ENCODE measurements at places on chromosomes 6 and 20.

DNA sequence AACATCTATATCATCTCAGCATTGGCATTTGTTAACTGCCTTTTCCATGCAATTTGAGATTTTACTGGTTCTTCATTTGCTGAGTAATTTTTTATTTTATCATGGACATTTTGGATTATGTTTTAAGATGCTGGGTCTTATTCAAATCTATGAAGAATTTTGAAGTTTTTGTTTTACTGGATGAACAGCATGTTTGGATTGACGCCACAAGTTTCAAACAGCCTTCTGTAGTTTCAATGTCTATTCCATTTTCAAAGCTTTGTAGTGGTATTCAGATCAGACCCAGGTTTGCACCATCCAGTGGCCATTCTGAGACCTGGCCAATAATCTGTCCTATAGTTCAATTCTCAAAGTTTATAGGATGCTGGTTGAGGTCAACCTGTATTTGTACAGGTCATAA, 148.4 kb upstream of the STMND1 start:
- no peak for DNase-seq

DNA sequence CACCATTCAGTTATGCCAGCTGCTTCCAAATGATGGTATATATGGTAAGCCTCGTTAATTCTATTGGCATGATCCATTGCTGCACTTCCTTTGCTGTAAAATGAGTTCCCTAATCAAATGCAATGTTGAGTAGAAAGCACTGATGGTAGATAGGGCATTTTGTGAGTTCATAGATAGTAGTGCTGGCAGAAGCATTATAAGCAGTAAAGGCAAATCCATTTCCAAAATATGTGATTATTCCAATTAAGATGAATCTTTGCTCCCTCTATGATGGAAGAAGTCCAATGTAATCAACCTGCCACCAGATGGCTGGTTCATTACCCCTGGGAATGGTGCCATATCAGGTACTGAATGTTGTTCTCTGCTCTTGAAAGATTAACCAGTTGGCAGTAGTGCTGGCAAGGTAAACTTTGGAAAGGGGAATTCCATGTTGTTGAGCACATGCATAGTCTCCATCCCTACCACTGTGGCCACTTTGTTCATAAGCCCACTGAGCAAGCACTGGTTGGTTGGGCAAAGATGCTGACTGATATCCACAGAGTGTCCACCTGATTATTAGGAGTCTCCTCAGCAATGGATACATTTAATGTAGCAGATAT, 5.6 kb upstream of the TBPL1 start:
- peak; percentile 90 for DNase-seq

- DNase-seq, result no peak
Measured at GRCh38 chr20:1811621-1812498, 83.3 kb upstream of the SIRPA start.

DNA sequence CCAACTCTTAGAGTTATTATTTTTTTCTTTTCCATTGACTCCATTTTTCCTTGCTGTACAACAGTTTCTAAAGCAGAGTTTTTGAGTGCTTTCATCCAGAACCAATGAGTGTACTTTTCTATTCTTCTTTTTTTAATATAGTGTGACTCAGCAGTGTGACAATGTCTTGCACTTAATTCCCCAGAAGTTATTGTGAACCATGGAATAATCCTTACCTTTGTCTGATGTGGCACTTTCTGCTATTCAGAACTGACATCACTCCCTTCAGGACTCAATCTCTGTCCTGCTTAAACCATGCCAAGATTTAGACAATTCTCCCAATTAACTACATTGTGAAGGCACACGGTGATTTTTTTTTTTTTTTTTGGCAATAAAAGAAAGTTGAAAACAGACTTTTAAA, 41.5 kb downstream of the GRIK2 start:
- DNase-seq, result no peak

- DNase-seq, result no peak
Measured at GRCh38 chr20:11200423-11200822, 526.6 kb upstream of the JAG1 start.

DNA sequence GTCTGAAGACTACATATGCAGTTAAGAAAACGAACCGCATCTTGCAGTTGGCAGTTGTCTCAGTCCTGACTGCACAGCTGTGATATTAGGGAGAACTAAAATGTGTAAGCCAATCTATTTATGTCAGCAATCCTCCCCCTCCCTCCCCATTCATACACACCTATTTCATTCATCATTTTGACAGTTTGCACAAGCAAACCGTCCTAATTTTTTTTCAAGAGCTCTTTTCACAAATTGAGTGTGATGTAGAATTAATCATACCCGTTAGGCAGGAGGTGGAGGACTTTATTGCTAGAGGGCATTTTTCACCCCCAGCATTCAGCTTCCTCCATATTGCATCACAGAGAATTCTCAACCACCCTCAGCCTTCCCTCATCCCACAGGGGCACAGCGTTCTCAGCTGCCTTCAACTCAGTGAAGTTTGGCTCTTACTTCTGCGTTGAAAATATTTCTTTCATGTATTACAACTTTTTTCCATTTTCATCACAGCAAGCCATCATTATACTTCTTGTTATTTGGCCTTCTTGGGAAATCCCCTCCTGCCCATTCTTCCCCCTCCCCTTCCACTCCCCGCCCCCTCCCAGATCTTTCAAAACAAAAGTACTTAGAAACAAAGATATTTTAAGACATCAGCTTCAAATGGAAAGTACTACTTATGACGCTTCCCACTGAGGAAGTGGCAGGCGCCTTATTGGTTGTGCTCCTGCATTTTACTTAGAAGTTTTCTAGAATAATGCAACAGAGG, 37.5 kb downstream of the NOX3 start:
- DNase-seq, result no peak

GRCh38 chr6:145270464-145270863, 464.9 kb downstream of the EPM2A start:
- DNase-seq, result no peak

DNA sequence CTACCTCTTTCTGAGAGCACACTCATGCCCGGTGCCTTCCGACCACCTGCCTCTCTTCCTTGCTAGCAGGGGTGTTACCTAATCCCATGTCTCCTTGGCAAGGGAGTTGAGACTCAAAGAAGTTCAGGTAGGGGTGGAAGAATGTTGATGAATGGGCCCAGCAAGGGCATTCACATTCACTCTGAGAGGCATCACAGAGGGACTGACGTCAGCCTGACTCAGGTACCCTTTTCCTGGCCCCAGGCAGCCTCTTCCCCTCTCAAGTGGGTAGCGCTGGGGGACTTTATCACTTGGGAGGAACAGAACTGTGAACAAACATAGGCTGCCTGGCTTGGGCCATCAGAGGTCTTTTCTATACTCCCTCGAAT, 35.3 kb downstream of the HM13 start:
- DNase-seq, result no peak

DNA sequence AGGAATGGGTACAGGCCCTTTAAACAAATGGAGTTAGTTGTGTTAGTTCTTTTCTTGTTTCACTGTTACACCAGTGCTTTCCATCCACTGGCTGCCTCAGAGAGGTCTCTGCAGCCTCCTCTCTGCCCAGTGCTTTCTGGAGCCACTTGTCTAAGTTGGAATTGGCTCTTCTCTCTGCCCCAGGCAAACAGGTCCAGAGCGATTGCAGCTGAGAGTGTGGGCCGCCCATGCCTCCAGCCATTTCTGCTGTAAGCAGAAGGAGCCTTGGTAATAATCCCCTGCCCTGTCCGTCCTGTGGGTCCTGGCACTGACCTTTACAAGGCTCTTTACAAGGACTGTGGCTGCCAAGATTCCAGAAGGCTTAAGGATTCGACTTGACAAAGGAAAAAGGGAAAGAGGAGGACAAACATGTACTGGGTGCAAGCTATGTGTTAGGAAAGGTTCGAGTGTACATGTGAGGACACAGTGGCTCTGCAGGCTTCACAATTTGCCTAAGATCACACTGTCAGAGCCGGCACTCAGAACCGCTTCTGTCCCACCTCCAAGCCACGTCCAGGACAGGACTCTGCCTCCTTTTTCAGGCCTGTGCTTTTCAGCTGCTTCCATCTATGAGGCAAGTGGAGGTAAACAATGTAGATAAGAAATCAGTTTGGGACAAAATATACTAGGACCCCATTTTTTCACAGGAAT, 88.5 kb downstream of the POPDC3 start:
- DNase-seq, result no peak

DNA sequence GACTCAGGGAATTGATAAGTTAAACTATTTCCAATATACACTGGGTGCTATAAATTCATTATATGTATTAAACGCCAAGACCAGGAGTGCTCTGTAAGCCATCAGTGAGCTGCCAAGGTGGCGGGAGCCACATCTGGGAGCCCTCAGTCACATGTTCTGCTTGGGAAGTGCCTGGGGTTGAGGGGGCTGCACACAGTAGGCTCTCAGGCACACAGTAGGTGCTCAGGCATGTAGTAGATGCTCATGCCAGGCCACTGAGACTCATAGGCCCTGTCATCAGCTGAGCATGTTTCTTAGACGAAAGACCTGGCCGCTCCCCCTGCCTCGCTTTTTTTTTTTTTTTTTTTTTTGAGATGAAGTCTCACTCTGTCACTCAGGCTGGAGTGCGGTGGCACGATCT, 83.3 kb upstream of the BHLHE23 start:
- DNase-seq, result no peak

GRCh38 chr20:13243826-13244376, 22.8 kb downstream of the ISM1 start:
- DNase-seq, result no peak

DNA sequence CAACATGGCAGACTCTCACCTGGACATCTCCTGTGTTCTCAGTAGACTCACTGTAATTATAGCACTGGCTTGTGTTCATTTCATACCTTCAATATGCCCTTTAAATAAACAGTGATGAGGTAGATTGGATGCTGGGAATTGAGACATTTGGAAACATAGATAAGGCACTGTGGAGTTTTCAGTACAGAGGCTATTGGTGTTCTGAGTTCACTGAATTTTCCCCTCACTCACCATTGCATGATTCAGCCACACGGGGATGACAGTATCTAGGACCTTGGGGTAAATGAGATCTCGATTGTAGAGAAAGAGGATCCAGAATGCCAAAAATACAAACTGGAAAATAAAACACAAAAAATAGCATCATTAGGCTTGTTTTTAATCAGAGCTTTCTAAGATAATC, 12.6 kb downstream of the ADTRP start:
- no peak for DNase-seq

- DNase-seq, result peak; percentile 59
Measured at GRCh38 chr6:159044899-159045727, at the start of gene TAGAP. TAGAP (minus strand) TSS chr6:159044991; CDS start chr6:159044146, 845 bp downstream.

DNA sequence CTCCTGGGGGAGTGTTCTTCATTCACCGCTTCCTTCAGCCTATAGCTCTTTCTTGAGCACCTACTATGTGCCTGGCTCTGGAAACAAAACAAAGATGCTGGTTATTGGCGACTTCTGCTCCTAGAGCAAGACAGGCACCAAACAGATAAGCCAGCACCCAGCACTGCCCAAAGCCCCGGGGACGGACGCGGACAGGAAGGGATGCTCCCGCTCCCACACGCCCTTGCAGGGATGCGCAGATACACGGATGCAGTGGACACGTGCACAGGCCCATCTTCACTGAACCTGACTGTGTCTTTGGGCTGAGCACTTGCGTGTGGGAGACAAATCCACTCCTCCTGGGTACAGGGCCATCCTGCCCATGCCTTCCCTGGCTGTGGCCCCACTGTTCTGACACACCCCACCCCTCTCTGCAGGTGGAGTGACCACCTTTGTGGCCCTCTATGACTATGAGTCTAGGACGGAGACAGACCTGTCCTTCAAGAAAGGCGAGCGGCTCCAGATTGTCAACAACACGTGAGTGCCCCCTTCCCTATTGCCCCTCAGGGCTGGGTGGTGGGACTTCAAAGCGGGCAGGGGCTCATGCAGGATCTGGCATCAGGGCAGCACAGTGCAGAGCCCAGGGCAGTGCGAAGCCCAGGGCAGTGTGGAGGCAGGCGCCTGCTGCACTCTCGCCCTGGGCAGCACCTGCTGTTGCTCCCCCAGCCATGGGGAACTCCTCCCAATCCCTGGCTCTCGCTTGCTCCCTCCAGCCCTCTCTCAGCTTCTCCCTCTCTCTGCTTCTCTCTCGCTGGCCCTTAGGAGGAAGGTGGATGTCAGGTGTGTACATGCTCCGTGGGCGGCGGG, 39.9 kb downstream of the SRC start:
- no peak for DNase-seq

GRCh38 chr6:34692280-34692679, 4.3 kb downstream of the ILRUN start:
- no peak for DNase-seq

DNA sequence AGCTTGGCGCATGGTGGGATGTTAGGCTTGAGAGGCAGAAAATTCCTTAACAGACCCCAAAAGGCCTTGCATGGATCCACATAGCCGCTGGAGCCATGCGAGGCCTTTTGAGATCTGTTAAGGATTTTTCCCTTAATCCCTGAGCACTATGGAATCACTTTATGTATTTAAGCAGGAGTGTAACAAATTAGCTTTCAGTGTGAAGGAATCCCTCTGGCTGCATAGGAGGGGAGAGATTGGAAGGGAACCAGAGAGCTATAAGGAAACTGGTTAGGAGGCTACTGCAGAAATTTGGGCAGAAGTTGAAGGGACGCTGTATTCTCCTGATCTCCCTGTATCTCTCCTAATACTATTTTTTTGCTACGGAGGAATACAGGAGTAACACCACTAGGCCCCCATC, 23.1 kb upstream of the NEDD9 start:
- DNase-seq, result no peak
